Left lobe of liver (tissue), 2 donors: ENCODE measurements at places on chromosomes 3 and 15.
A peak's percentile ranks its signal among the peaks of the same experiment; 100 is the strongest.

- DNase-seq, result no peak
Observed at GRCh38 chr15:28219116-28219515, 102.9 kb downstream of the HERC2 start.

DNA sequence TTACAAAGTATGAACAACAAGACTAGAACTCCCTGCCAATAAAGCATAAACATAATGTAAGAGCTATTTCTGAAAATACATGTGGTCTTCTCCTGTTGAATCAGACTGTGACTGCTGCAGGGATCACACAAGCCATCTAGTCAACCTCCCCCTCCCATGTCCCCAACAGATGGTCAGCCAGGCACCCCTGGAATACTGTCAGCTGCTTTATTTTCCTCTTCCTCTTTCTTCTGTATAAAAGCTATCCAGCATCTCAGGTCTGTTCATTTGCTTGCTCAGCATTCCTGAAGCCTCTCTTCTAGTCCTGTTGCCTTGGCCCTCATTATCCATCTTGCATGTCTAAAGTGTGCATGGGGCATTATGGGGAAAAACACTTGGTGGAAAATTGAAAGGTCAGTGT lies 6.5 kb upstream of the MINDY4B start:
- no peak for DNase-seq

GRCh38 chr3:143822374-143822773 lies 25.9 kb downstream of the SLC9A9 start:
- DNase-seq, result no peak

GRCh38 chr3:129162729-129163579 lies 2.1 kb upstream of the ISY1 start:
- no peak for DNase-seq

DNA sequence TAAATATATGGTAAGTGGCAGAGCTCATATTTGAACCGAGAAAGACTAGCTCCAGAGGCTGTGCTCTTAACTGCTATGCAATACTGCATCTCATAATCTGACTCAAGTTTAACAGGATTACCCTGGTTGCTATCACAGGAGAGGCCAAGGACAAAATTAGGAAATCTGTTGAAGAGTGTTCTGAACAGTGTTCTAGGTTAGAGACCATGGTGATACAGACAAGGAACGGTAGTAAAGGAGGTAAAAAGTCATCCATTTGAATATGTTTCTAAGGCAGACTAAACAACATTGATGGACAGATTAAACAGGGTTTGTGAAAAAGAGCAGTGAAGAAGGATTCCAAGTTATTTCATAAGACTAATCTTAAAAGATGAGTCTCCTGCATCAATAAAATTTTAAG lies 22.1 kb downstream of the PLOD2 start:
- DNase-seq, result no peak

- DNase-seq, result no peak
Observed at GRCh38 chr3:10926811-10927521, 65.6 kb upstream of the SLC6A1 start.

GRCh38 chr15:45869034-45869668 lies 234.3 kb downstream of the SQOR start:
- no peak for DNase-seq

- no peak for DNase-seq
Observed at GRCh38 chr15:81126892-81127291, 7.2 kb upstream of the CFAP161 start.

DNA sequence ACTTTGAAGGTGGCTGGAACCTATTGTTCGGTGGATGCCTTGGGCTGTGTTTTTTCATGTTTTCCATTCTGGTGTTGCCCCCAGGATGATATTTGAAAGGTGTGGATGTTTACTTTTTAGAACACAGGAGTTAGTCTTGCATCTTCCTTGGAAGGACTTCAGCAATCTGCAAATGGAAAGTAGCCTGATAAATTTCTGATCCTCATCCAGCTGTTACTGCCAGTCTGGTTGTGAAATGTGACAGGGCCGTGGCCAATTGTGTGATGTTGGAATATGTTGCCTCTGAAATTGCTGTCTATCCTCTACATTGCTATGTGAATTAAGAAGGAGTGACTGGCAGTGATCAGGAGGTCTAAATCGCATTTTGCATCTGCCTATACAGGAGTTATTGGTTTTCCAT lies 382.5 kb upstream of the C2CD4B start:
- DNase-seq, result no peak

- DNase-seq, result no peak
Observed at GRCh38 chr3:141051443-141052200, 475 bp downstream of the SPSB4 start.

DNA sequence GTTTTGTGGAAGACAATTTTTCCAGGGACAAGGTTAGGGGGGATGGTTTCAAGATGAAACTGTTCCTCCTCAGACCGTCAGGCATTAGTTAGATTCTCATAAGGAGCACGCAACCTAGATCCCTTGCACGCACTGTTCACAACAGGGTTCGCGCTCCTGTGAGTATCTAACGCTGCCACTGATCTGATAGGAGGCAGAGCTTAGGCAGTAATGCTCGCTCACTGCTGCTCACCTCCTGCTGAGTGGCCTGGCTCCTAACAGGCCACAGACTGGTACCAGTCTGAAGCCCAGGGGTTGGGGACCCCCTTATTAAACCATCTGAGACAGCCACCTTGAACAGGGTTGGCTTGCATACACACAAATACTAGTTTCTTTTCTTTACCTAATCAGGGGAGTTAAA lies 13.5 kb upstream of the IMPG2 start:
- DNase-seq, result no peak

GRCh38 chr3:125186800-125187598 lies 25.5 kb downstream of the SLC12A8 start:
- DNase-seq, result no peak

DNA sequence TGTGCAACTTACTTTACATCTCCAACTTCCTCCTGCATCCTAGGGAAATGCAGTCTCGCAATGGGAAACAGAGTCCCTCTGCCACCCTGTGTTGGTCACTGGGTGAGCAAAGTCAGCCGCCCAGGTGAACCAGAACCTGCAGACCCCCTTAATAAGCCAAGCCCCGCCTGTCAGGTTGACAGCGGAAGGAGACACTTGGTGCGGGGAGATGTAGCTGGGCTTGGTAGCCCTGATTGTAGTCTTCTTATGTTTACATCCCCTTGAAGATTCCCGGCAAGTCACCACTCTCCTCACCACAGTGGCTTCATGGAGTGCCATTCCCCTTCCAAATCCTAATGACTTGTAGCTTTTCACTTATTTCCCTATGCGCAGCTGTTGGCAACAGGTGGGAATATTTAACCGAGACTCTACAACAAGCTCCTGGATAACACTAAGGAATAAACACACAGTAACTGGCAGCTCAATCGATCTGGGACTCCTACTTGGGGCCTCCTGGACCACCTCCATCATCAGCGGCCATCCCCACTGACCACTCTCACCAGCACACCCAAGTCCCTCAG lies 17.7 kb upstream of the CLSTN2 start:
- no peak for DNase-seq

DNA sequence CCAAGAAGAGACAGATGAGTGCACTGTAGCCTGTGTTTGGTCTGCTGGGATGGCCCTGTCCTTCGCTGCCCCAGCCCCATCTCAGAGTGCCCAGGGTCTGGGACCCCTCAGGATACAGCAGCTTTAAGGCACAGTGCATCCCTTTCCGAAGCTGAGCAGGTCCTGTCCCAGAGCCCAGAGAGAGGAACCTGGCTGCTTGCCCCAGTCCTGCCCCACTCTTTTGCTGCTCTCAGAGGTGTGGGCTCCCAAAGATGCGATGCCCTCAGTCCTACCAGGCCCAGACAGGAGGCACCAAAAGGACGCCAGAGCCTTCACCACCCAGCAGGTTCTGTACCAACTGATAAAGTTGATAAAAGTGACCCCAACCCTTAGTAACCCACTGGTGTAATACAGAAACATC lies 8.2 kb downstream of the PLCD1 start:
- DNase-seq, result no peak

GRCh38 chr3:160698599-160699195 lies 21.7 kb downstream of the ARL14 start:
- no peak for DNase-seq

GRCh38 chr15:63306492-63307073 lies 29.2 kb downstream of the APH1B start:
- peak; percentile 54 for DNase-seq

DNA sequence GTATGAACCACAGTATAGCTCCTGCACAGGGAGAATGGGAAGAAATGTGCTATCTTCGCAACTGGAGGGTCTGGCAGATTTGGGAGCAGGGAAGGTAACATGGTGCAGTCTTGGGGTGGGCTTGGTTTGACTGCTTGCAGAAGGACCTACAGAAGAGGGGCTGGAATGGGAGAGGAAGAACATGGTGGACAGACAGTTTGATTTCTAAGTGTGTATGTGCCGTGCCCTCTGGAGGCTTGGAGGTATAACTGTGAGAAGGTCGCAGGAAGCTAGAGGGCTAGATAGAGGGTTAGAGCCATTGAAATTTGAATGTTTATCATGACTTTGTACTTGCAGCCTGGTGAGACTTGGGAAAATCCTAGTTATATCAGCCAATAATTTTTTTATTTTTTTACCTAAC lies 169.2 kb downstream of the SQOR start:
- no peak for DNase-seq

- DNase-seq, result no peak
Observed at GRCh38 chr3:39267631-39268548, 11.9 kb downstream of the CX3CR1 start.

GRCh38 chr3:113910966-113911365 lies 36.8 kb upstream of the ZDHHC23 start:
- no peak for DNase-seq

- DNase-seq, result no peak
Observed at GRCh38 chr3:172321035-172321434, 127.2 kb downstream of the GHSR start.

- DNase-seq, result no peak
Observed at GRCh38 chr15:67505675-67506572, 15.0 kb upstream of the C15orf61 start.

- DNase-seq, result no peak
Observed at GRCh38 chr15:59609730-59610712, 1.6 kb upstream of the GCNT3 start.

GRCh38 chr3:9676785-9677184 lies 26.8 kb upstream of the CPNE9 start:
- no peak for DNase-seq

GRCh38 chr15:77825252-77825542 lies 192.5 kb upstream of the LINGO1 start:
- DNase-seq, result no peak

- DNase-seq, result no peak
Observed at GRCh38 chr3:50275996-50276761, 2.7 kb upstream of the LSMEM2 start.

DNA sequence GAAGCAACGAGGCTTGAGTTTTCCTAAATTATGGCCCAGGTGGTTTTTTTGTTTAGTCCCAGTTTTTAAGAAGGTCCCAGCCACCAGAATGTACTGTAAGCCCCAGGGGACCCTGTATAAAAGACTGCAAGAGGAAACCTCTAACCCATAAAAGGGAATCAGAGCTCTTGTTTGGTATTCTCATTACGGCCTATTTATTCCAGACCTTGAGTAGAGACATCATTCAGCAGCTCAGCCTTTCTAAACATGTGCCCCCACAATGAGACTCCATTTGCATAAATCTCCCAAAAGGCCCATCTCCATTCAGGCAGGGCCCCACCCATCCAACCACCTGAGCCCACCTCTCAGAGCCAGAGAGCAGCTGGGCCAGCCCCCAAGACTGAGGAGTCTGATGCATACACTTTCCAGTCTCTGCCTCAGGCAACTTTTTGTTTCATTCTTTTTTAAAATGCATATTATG lies 25.7 kb downstream of the ZDHHC3 start:
- DNase-seq, result no peak

DNA sequence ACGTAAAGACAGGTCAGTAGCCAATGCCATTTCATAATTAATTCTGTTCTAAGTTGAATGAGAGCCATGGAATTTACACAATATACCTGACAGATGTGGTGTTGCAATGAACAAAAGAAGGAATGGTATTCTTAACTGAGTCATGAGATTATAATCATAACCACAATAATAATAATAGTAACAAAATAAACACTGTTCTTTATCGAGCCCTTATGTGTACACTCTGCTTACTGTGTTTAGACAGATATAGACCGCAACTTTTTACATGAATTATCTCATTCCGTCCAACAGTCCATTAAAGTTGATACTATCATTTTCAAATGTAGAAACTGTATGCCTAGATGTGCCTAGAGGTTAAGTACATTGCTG lies 28.2 kb upstream of the SCAANT1 start:
- DNase-seq, result no peak

GRCh38 chr15:67584157-67584556 lies 41.7 kb downstream of the MAP2K5 start:
- no peak for DNase-seq

DNA sequence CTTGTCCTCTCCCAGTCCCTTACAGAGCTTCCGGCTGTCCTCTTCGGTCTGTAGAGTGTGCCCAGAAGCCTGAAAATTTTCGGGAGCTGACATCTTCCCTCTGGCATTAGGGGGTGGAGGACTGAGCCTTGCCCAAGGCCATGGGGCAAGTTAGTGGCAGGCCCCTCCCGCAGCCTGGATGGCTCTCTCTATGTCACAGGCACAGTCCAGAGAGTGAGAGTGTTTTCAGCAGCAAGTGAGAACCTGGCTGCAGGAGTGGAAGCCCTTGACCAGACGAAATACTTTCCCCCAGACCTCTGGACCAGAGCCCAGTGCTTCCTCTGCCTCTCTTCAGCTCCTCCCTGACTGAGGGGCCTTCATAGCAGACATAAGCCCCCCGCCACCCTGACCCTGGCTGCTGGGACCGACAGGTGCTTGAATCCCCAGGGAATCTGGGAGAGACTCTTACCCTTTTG lies 50.5 kb upstream of the SEC22A start:
- peak; percentile 37 for DNase-seq

GRCh38 chr15:55872471-55872870 lies 120.9 kb downstream of the NEDD4 start:
- DNase-seq, result no peak

DNA sequence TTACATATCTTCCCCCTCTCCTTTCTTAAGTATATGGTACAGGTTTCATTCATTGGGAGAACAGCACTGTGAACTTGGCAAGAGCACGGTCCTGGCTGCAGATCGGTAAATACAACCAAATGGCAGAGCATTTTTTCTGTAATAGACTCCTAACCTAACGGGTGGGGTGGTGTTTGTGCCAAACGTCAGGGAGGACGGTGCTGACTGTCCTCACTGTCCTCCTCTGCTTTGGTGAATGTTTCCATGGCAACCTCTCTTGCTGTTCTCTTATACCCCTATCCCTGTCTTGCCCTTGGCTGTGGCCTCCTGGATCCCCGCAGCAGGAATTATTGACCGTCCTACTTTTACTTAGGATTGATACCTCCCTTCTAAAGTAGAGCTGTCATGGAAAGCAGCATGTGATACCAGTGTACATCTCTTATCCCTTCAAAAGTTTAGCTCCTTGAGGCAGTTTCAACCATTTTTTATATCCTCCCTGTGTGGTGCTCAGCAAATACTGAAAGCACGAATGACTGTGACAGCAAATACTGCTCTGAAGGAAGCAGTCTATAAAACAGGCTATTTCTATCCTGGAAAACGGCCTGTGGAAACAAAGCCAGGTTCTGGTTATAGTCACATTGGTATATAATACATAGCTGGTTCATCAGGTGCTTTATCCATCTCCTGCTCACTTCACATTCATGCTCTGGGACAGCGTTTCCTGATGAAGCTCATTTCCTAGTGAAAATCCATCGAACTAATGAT lies 275.4 kb upstream of the C2CD4B start:
- no peak for DNase-seq

- no peak for DNase-seq
Observed at GRCh38 chr15:70202756-70203155, 105.0 kb upstream of the TLE3 start.
